ENCODE measurements at places on chromosomes 16 and 17. TPM values are rescaled to one million over a fixed set of nuclear protein-coding genes. Genes with fewer than 3 reads are reported as not detected.

- DNase-seq = no peak
Measured at GRCh38 chr17:80835816-80836657, 155.6 kb upstream of the CHMP6 start.

Gene ADCY9
- 16.0 TPM for total RNA-seq

- peak; percentile 82 for DNase-seq
Measured at GRCh38 chr17:18129041-18129502, 20.5 kb downstream of the MYO15A start.

- no peak for DNase-seq
Measured at GRCh38 chr16:79053577-79053976, 547.0 kb downstream of the MAF start.

- DNase-seq = peak; percentile 68
Measured at GRCh38 chr17:55743103-55743679, 7.7 kb upstream of the PCTP start.

DNA sequence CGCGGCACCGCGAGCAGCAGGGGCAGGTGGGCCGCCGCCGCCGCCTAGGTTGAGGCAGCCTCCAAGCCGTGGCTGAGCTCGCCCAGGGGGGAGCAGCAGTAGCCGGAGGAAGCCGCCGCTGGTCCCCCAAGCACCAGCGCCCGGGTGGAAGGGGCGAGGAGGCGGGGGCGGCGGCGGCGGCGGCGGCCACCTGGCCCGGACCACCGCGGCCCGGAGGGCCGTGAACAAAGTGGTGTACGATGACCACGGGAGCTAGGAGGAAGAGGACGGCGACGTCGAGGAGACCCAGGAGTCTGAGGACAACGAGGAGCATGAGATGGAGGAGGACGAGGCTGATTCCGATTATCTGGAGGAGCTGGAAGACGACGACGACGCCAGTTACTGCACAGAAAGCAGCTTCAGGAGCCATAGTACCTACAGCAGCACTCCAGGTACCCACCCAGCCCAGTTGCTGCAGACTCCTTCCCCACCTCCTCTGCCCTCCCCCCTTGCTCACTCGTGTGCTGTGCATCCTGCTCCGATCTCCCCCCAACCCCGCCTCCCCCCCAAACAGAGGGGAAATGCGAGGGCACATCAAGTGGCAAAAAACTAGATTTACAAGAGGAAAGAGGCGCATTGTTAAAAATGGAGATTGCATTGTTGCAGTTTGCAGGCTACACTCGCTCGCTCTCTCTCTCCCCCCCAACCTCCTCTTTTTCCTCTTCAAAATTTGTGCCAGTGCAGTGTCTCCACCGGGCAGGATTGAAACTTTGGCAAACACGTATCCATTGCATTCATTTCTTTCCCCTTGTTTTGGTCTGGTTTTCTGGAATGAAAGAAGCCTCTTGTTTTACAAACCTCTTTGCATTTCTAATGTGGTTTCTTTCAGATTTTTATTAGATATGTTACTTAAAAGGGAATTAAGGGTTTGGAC is 41.8 kb upstream of the AMZ2 start:
- DNase-seq = no peak

Gene ENPP7
- not detected for total RNA-seq

- no peak for DNase-seq
Measured at GRCh38 chr16:1028056-1028455, 44.5 kb upstream of the SSTR5 start.
